ENCODE measurements at places on chromosomes 2 and 18.
A peak's percentile ranks its signal among the peaks of the same experiment; 100 is the strongest.

DNA sequence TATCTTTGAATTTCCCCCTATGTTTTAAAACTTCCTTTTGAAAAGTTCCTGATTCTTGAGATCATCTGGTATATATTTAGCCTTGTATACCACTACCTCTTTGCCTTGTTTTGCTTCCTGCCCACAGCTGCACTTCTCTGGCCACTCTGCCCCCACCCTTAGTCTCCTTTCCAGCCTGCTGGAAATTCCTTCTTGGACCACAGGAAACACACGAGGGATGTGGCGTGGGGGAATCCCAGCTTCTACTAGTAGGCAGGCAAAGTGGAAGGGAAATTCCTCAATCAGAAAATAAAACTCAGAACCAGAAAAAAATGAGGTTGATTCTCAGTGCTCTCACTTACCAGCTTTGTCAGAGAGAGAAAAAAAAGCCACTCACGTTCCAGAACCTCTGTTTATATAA, 13.4 kb downstream of the IL18RAP start:
- peak; percentile 42 for DNase-seq

GRCh38 chr2:1856475-1856874, 112.2 kb upstream of the PXDN start:
- no peak for DNase-seq

- peak; percentile 65 for DNase-seq
Measured at GRCh38 chr2:219245148-219245898, at the start of the genes GLB1L and STK16. Gene GLB1L (minus strand): TSS chr2:219245444. CDS start chr2:219243573, 1,871 bp downstream. Gene STK16 (plus strand): TSS chr2:219245479. CDS start chr2:219246000, 521 bp downstream.

DNA sequence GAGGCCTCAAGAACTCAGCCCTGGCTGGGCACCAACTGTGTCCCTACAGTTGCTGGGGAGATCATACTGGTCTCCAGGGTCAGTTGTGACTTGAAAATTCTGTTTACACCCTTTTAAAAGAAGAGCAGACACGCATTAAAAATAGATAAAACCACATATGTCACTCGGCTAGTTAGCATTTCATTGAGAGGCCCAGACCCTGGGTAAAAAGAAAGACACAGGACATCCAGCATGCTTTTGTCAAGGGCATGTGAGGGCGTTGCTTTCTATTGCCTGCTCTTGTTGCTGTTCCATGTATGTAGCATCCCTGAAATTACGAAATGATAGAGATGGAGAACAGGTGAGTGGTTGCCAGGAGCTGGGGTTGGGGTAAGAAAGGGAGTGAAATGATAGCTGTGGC, 94.3 kb downstream of the SEPTIN10 start:
- DNase-seq: no peak

DNA sequence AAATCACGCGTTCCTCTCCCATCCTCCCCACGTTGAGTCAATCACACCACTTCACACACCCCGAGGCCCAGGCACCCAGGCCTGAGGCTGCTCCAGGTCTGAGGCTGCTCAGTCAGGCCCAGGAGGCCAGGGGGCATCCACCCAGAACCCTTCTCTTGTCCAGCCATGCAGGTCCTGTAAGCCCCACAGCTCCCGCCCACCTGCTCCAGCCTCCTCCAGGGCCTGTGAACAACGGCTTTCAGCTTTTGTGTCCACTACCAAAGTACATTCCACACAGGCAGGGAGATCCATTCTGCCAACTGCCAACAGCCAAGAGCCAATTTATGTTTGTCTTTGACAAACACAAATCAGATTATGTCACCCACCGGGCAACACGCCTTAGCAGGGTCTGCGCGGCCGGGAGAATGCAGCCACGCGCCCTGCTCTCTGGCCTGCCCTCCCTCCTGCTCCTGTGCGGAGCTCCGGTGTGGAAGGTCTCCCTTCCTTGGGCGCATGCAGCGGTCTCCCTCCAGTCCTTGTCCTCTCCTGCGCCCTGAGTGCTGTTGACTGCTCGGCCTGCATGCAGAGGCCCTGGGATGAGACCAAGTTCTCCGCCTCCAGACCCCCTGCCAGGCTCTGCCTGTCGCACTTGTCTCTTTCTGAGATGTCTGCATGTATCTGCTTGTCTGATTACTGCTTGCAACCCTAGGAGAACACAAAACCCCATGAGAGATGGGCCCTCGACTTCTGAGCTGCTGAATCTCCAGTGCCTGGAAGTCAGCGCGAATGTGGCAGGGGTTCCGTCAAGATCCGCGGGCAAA, 146.6 kb downstream of the ZNF516 start:
- no peak for DNase-seq

DNA sequence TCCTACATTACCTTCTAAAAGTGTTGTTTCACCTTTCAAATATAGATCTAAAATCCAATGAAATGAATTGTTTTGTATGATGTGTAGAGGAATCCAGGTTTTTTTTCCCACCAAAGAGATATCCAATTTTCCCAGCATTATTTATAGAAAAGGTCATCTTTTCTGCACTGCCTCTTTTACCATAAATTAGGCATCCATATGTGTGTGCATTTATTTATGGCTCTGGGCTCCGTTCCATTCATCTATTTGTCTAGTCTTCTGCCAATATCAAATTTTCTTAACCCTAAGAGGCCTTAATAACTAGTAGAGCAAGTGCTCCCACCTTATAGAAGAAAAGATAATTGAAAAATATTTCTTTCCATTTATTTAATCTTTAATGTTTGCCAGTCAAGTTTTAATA, 88.3 kb downstream of the ATAD2B start:
- DNase-seq: no peak

GRCh38 chr2:235055891-235056516, 104.2 kb downstream of the SH3BP4 start:
- DNase-seq: no peak

- no peak for DNase-seq
Measured at GRCh38 chr2:37323781-37324535, 675 bp downstream of the PRKD3 start.

- DNase-seq: no peak
Measured at GRCh38 chr2:112257575-112257974, 2.7 kb upstream of the ZC3H8 start.

DNA sequence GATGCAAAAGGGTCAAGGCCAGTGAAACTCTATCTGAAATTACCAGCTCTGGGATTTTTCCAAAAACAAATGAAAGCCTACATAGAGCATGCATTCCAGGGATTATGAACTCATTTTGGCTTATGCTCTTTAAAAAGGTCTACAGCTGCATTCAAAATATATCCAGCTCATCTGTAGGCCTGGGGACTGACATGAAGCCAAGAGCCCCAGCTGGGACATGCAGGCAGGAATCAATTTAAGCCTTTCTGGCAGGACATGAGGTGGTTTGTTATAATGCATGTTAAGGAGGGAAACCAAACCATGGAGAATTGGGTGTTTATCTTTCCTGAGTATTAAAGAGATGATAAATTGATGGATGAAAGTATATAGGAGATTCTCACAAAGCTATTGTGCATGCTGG, 164.5 kb downstream of the RBM43 start:
- DNase-seq: no peak

GRCh38 chr18:24703316-24703715, 242.9 kb downstream of the HRH4 start:
- no peak for DNase-seq

DNA sequence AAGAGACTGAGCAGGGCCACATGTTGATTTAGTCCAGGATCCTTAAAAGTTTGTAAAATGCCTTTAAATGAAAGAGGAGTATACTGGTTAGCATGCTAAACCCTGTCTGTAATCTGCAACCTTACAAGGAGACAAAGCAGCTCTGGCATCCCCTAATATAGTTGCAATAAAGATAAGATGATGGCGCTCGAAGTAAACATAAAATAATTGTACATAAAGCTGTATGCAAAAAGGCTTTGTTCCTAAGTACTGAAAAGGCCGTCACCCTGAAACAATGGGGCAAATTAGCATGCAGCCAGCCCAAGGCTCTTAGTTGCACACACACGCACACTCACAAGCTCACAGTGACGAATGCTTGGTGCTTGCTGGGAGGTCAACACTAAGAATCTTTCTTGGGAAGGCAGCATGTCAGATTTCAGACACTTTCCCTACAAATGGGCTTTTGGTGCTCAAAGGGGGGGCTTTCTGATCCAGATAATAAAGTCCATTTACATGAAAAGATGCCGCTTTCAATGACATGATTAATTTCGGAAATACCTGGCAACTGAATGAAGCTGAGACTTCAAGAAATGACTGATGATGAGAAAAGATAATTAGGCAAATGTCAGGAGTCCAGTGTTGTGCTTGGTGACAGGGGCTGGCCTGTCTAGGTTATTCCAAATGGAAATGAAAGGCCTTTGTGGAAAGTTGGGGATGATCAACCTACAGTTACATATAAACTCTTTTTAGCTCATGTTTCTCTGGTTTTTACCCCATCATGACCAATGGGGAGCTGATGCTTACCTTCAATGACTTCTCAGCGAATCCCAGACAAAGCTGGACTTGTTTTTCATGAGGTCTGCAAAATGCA, 370.3 kb downstream of the MEIS1 start:
- no peak for DNase-seq

DNA sequence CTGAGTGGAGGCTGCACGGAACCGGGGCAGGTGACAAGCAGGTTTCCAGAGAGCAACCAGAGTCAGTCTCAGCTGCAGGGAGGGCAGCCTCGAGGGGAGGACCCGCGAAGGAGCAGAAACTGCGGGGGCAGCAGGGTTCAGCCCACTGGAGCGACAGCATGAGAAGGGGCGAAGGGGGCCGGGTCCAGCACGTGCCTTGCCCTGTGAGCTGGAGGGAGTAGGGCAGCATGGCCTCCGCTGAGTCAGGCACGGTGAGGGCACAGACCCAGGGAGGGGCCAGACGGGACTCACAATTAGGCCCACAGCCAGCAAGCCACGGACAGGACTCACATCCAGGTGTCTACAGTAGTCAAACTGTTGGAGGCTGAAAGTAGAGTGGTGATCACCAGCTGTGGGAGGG, 22.7 kb upstream of the ATP9B start:
- DNase-seq: no peak

DNA sequence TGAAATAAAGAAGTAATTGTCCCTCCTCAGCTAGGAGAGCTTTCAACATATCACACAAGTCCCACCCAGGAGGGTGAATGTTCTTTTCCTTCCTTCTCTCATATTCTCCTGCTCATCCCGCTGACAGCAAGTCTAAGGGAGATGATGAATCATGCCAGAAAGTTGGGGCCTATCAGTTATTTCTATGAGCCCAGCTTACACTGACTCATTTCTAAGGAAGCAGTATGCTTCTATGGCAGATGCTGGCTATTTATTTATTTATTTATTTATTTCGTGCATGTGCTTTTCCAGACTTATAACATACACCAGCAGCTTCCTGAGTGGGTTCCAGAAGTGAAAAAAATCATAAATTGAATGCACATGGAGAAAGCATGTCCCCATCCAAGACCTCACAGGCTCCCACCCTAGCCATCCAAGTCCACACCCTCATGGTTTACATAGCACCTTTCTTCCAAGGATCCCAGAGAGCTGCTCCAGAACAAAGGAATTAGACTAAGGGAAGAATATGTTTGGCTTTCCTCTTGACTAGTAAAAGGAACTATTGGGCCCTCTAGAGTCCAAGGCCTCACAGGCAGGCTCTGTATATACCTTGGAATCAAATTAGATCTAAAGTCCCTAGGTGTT, 1074.2 kb upstream of the ZEB2 start:
- peak; percentile 87 for DNase-seq

DNA sequence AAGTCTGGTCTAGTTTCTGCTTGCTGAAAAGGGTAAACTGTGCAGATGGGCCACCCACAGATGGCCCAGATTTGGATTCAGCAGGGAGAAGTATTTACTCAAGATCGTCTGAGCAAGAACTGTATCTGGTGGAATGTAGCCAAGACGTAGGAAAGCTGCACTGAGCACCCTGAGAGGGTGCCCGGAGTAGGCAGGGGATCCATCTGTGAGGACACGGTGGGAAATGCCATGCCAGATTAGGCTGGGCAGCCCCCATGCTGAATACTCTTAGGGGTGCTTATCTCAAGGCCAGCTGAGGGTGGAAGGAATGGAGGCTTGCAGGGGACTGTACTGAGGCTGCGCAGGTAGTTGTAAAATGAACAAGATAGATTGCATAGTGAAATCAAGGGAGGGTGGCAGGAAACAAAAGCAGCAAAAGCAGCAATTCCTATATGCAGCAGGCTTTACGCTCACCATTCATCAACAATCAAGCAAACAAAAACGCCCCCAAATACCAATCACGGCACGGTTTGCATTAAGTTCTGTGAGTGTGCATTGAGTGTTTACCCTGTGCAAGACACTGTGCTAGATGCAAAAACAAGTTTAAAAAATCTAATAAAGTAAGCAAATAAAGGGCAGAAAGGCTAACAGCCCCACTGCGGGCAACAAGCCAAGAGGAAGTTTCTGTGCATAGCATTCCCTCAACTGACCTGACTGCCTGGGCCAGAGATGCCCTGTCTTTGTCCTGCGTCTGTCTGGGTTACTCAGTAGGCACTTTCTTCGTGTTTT, 32.2 kb upstream of the LPIN2 start:
- no peak for DNase-seq

DNA sequence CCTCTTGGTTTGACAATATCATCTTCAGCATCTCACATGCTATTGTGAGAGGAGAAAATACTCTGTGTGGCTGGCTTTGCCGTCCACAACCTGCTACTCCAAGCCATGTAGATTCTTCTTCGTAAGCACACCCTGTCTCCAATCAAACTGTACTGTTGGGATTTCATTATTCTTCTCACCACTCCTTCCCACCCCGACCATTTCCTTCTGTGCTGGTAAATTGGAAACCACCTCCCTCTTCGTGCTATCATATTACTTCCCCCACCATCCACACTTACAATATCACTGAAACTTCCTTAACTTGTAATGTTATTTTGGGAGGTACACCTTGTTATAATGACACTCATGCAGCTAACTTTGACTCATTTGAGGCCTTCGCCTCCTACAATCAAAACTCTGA, 3.2 kb upstream of the AGXT start:
- no peak for DNase-seq

DNA sequence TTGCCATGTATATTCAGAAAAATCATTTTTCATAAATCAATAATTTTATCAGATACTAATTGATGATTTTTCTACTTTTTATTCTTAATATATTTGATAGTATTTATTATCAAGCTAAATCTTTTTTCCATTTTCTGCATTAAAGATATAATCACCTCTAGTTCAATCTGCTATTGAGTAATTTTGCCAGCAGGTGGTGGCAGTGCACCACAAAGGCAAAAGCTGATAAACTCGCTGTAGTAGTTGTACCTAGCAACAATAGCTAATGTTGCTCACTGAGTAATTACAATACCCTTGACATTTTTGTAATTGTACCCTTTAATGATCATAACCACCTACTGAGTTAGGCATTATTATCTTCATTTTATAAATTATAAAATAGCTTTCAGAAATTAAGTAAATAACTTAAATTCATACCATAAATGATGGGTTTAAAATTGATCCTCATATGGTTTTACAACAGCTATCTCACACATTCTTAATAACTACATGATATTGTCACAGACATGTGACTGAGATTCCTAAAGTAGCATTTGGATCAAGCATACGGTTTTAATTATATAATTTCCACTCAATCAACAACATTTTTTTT, 52.0 kb upstream of the CALCRL start:
- no peak for DNase-seq

- DNase-seq: peak; percentile 27
Measured at GRCh38 chr2:231308631-231309428, 86.7 kb upstream of the B3GNT7 start.

GRCh38 chr18:8450013-8450412, 159.2 kb upstream of the RAB12 start:
- no peak for DNase-seq
